ENCODE measurements at places on chromosomes 13 and 19. TPM values are rescaled to one million over a fixed set of nuclear protein-coding genes. Genes with fewer than 3 reads are reported as not detected.

SYCN gene
- 0.33 TPM for total RNA-seq

CEBPG gene
- total RNA-seq = 41.5 TPM

PGLYRP2 gene
- not detected for total RNA-seq

ZFR2 gene
- 0.74 TPM for total RNA-seq

CABP5 gene
- total RNA-seq = not detected

SEMA6B gene
- total RNA-seq = 5.7 TPM

Measured in Panc1 (cell line).